ENCODE measurements at places on chromosomes 4 and X.

DNA sequence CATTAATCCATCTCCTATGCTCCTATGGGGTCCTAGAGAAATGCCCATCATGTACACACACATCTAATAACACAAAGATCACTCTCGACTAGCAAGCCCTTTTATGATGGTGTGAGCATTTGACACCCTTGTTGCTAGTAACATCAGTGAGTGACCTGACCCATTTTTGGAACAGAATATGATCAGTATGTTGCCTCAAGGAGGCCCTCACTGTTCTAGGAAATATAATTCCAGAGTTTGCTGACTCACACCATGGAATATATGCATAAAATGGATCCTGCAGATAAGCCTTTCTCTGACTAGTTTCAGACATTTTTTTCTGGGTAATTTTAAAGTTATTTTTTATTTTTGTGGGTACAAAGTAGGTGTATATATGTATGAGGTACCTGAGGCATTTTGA is 121.8 kb downstream of the AR start:
- no peak for DNase-seq

GRCh38 chrX:111914398-111915090 is 38.6 kb downstream of the TRPC5OS start:
- DNase-seq = no peak

- DNase-seq = no peak
Observed at GRCh38 chr4:121888134-121888533, 17.9 kb upstream of the BBS7 start.

- DNase-seq = no peak
Observed at GRCh38 chr4:144591401-144591800, 54.6 kb upstream of the HHIP start.

- no peak for DNase-seq
Observed at GRCh38 chr4:184273166-184274147, 55.8 kb upstream of the ENPP6 start.

GRCh38 chrX:2474280-2474962 is 26.4 kb downstream of the DHRSX start:
- no peak for DNase-seq

- no peak for DNase-seq
Observed at GRCh38 chrX:109622270-109622669, 2.7 kb downstream of the KCNE5 start.

DNA sequence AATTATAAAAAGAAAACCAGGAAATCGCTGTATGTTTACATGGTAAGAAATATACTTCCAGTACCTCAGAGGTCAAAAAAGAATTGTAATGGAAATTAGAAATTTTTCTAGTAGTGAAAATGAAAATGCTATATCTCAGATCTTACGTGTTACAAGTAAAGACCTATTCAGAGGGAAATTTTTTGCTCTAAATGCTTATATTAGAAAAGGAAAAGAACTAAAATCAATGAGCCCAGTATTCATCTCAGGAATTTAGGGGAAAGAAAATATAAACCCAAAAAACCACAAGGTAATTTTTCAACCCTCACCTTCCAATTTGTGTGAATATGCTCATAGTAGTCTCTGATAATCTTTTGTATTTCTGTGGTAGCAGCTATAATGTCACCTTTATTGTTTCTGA is 145.6 kb downstream of the RAP1GDS1 start:
- no peak for DNase-seq

DNA sequence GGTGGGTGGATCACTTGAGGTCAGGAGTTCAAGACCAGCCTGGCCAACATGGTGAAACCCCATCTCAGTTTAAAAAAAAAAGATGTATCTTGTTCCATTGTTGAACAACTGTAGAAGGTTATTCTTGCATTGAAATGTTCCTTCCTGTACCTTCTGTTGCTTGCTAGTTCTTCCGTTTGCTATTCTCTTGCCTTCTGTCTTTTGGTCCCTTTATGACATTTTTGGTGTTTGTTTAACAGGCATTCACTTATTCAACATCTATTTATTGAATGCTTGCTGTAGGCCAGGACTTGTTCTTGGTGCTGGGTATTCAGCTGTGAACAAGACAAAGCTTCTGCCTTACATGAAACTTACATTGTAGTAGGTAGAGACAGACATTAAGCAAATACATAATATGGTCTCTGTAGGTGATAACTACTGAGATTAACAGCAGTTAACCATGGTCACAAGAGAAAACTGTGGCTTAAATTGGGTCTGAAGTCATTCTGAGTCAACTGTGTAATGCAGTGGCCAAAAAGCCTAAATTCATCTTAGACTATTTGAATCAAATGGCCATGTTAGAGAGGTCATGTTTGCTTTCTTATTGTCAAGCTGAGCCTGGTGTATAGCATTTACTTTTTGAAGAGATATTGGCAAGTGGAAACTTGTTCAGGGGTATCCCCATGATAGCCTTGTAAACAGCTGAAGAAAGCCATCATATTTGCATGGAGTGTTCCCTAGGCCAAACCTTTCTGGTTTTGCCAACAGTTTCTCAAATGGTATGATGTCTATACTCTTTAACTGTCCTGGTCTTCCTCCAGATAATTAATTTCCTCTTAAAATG is 35.6 kb downstream of the GAB1 start:
- DNase-seq = no peak

- DNase-seq = no peak
Observed at GRCh38 chr4:21858971-21859370, 89.6 kb downstream of the KCNIP4 start.

DNA sequence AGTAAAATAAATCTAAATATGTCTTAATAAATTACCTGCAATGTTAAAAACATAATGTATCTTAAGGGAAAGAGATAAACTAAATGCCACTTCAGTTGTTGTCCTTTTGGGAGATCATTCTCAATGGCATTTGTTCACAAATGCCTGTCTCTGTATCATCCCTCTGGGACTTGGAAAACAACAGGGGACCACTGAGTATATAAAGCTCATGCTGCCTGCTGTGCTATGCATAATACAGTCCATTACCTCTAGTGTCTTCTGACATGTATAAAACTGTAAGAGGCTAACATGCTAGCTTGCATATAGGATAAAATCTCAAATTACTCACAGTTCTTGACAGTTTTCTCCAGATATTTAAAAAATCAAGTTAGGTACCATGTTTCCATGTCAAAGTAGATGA is 503.9 kb downstream of the PDHA2 start:
- DNase-seq = no peak

DNA sequence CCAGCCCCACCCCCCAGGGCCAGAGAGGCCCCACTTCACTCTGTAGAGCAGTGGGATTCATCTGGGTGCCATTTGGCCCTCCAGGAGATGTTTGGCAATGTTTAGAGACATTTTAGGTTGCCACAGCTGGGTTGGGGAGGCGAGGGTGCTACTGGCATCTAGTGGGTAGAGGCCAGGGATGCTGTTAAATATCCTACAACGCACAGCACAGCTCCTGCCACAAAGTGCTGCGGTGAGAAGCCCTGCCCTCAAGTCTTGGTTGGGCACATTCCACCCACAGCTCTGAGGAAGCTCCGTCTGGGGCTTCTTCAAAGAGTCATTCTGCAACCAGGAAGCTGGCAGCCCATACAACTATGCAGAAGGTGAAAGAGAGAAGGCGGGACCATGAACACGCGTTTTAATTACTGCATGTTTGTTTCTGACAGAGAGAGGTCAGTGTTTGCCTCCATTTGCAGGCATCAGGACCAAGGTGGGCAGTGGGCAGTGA is 48.1 kb upstream of the FAM9C start:
- peak; percentile 47 for DNase-seq

DNA sequence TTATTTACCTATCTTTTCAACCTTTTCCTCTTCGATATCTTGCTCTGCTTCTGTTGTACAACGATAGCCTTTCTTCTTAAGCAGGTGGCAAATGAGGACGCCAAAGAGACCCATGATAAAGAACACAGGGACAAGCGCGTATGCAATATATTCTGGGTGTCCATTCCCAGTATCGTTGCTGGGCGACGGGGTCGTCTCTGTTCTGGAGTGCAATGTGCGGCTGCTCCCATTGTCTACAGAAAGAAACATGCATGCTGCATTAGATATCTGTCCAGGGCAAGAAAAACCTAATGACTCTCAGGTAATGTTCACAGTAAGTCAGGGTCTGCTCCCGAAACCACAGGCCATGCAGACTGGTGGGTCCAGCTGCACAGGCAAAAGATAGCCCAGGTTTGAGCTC is 36.9 kb downstream of the RELL1 start:
- DNase-seq = no peak

DNA sequence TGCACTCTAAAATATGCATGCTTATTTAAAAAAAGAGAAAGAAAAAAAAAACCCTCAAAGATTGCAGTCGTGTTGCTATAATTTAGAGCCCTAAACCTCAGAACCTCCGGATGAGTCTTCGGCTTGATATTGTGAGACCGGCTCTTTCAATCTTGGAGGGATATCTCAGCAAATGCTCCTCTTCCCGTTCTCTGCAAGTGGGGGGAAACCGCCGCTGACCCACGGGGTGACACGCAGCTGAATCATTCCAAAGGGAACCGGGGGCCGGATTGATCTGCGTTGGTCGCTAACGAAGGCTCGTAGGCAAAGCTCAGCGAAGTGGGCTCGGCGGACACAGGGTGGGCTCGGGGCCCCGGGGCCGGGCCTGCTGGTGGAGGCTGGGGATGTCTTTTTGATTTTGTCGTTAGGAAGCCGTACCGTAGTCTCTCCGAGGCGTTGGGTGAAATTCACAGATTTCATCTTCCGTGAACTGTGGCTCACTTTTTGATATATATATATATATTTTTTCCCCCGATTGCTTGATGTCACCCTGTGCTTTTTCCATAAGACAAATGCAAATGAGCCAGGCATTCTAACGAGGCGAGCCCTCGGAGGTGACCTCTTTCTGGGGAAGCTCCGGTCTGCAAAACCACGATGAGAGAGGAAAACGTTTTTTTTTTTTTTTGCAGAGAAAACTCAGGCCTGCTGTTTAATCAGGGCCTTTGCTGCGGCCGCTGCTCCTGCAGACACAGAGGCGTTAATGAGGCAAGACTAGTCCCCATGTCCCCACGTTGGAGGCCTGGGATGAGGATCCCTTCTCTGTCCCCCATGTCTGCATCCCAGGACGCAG is 110.7 kb upstream of the PPP2R3B start:
- no peak for DNase-seq

DNA sequence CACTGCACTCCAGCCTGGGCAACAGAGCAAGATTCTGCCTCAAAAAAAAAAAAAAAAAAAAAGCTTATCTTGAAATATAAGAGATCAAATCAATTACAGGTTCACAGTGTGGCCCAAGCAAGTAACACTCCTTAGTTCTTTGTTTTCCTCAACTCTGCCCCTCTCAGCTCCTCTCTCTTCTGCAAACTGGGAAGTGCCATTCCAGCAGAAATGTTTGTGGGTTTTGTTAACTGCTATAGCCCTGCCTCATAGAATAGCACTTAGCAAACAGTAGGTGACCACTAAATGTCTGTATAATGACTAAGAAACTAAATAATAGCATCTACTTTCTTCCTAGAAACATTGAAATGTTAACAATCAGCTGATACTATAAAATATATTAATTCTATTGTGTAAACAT is 160.0 kb upstream of the NAP1L5 start:
- no peak for DNase-seq

GRCh38 chr4:24770032-24770584 is 25.3 kb upstream of the SOD3 start:
- DNase-seq = no peak

GRCh38 chr4:8250227-8250626 is 19.3 kb upstream of the HTRA3 start:
- DNase-seq = no peak

- DNase-seq = no peak
Observed at GRCh38 chrX:136171420-136171819, 24.1 kb downstream of the FHL1 start.

DNA sequence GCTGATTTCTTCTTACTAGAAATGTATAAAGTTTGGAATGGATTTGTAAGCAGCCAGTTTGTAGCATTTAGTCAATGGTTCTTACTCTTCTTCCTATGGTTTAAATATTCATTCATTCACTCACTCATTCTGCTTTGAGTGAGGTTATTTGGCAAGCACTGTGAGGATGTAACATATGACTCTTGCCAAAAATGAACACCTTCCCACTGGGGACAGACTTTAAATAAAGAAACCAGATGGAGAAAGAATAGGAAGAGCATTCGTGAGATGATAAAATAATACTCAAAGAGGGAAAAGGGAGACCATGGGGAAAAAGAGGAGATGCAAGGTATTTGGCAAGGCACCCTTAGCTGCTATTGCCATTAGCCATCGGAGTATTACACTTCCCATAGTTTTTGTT is 586.1 kb downstream of the ADGRL3 start:
- no peak for DNase-seq

- DNase-seq = no peak
Observed at GRCh38 chr4:188989371-188989770, 850.1 kb downstream of the TRIML1 start.

GRCh38 chr4:107120661-107121060 is 84.5 kb upstream of the DKK2 start:
- DNase-seq = no peak

GRCh38 chr4:80219301-80220025 is 22.2 kb downstream of the PRDM8 start:
- DNase-seq = no peak

DNA sequence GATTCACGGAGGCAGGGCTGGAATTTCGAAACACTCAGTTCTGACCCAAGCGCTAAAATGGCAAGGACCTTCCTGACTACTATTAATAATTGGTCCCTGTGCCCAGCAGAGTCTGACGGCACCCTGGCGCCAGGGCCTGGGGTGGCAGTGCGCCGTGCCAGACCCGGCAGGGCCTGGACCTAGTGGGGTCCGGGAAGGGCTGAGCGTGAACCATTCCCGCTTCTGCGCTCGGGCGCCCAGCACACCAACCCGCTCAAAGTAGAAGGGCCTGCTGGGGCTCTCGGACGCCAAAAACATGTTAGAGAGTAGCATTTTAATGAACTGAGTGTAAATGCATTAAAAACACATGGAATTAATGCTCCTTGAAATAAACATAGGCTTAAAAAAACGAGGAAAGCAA is 346.7 kb upstream of the SFRP2 start:
- no peak for DNase-seq

DNA sequence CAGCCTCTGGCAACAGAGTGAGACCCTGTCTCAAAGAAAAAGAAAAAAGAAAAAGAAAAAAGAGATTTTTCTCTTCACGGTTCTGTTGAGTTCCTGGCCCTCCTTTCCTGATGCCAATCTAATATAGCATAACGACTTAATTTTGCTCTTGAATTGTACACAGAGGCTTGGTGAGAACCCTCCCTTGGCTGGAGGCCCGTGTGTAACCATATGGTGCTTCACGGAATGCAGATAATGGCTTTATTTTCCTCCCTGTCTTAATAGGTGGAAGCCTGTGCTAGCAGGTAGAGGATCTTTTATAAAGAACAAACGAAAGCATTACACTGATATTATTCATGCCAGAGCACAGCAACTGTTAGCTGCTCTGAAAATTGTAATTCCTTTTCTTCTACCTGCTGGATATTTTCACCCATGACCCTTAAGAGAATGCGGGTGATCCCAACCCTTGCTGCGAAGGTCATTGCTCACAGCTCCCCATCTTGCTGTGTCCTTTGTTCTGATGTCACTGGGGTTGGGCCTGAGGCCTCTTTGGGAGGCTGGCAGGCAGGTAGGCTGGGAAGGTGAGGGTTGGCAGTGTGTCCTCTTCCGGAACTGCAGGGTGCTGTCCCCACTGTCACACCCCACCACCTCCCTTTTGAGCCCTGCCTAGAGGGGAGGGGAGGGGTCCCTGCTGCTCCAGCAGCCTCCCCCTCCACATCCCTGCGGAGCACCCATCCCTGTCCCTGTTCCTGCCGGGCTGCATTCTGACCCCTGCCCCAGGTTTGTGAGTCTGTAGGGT is 83.8 kb upstream of the STOX2 start:
- no peak for DNase-seq
